ENCODE measurements at places on chromosomes 5 and 9. TPM values are rescaled to one million over a fixed set of nuclear protein-coding genes. Genes with fewer than 3 reads are reported as not detected.

GRCh38 chr5:91373600-91373999, 9.5 kb downstream of the ARRDC3 start:
- DNase-seq = no peak

The PIP5K1B gene
- 47.0 TPM for total RNA-seq

- DNase-seq = peak; percentile 64
Measured at GRCh38 chr5:139141446-139142204, 56.5 kb downstream of the SIL1 start.

DNA sequence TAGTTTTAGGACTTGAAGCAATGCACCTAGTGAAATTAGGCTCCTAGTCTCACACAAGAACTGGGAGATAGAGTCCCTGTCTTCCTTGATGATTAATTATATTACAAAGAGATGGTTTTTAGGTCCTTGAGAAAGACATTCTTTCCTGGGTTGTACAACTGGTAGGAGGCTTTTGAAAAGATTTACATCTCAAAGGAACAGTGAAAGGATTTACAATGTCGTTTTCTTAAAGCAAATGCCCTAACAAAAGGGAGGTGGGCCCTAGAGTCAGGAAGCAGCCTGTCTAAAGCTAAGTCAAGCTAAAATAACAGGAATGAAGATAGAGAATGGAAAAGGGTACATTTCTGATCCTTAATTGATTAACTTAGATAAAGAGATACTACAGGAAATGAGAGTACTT, 102.2 kb upstream of the IL7R start:
- DNase-seq = no peak

DNA sequence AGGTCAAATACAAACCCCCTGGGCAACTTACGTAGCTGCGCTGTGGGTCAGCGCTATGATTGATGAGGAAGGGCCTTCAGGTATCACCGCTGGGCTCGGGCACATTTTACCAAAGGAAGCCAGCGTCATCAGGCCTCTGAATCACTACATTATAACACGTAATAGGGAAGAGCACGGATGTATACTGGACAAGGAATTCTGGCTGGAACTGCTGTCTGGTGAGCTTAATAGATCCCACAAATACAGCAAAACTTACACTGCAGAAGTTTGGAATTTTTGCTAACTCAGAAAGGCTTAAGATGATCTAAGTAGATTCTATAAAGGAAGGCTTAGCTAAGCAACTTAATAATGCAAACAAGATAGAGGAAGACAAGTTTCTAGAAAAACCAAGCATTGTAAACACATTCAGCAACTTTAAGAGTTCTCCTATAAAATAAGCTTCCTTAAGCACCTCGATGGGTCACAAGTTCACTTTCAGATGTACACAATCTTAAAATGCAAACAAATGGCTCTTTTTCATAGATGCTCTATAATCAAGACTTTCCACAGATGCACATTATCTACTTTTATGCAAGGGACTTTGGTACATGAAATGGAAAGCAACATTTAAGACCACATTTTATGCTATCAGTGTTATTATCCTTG, 360.1 kb upstream of the PANK3 start:
- DNase-seq = no peak

The MAP1B gene
- 163 TPM for total RNA-seq

DNA sequence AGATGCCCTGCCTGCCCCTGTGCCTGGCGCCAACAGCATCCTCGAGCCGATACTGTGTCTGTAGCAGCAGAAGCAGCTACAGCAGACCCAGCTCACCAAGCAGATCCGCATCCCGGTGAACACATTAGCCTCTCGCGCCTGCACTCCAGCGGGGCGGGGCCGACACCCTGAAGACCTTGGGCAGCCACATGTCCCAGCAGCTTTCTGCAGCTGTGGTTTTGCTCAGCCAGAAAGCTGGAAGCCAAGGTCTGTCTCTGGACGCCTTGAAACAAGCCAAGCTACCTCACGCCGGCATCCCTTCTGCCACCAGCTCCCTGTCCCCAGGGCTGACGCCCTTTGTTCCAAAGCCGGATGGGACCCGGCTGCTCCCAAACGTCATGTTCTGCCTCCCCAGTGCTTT, 59.6 kb downstream of the ACTBL2 start:
- DNase-seq = peak; percentile 41

GRCh38 chr5:175800656-175801081, 70.7 kb upstream of the CPLX2 start:
- DNase-seq = no peak

The GDA gene
- total RNA-seq = 0.50 TPM

The MYMK gene
- not detected for total RNA-seq

The PCDHGB4 gene
- 4.5 TPM for total RNA-seq

DNA sequence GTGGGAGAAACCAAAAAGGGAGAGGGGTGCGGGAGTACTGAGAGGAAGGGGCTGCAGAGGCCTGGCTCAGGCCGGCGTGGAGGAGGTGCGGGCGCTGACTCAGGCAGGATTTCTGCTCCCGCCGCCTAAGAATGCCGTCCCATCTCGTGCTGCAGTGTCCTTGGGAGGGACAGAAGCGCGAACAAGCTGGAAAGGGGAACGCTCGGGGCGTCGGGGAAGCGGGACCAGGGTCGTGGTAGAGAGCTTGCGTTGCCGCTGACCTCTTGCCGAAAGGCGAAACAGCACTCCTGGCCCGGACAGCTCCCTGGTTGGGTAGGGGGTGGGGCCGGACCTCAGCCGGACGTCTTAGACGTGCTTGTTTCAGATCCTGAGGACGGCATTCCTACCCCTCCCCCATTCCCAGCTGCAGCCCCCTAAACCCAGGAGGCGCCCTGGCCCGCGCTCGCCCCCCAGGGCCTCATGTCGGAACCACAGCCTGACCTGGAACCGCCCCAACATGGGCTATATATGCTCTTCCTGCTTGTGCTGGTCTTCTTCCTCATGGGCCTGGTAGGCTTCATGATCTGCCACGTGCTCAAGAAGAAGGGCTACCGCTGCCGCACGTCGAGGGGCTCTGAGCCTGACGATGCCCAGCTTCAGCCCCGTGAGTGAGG, 1.1 kb downstream of the RELL2 start:
- peak; percentile 75 for DNase-seq

The SLC34A1 gene
- total RNA-seq = not detected

The ANXA2R gene
- 1.6 TPM for total RNA-seq

- no peak for DNase-seq
Measured at GRCh38 chr9:18606846-18607245, 132.9 kb downstream of the ADAMTSL1 start.

DNA sequence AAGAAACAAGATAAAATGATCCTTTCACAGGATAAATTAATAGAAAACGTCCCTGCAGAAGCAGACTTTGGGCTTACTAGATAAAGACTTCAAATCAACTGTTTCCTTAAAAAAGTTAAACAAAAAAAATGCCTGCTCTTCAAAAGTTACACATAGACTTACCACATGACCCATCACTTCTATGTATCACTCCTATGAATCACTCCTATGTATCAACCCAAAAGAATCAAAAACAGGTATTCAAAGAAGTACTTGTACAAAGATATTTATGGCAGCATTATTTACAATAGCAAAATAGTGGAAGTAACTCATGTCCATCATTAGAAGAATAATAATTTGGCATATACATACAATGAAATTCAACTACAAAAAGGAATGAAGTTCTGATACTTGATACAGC, 56.3 kb upstream of the PRDM9 start:
- no peak for DNase-seq

The SLC45A2 gene
- 0.15 TPM for total RNA-seq

DNA sequence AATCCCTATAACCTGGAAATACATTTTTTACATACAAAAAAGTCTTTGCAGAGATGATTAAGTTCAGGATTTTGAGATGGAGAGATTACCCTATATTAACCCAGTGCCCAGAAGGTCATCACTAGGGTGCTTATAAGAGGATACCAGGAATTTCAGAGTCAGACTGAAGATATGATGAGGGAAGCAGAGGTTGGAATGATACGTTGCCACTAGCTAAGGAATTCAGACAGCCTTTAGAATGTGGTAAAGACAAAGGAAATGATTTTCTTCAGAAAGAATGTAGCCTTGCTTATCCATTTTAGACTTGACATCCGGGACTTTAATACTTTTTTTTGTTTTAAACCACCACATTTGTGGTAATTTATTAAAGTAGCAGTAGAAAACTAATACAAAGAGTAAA, 2176.8 kb upstream of the C9orf72 start:
- DNase-seq = no peak

DNA sequence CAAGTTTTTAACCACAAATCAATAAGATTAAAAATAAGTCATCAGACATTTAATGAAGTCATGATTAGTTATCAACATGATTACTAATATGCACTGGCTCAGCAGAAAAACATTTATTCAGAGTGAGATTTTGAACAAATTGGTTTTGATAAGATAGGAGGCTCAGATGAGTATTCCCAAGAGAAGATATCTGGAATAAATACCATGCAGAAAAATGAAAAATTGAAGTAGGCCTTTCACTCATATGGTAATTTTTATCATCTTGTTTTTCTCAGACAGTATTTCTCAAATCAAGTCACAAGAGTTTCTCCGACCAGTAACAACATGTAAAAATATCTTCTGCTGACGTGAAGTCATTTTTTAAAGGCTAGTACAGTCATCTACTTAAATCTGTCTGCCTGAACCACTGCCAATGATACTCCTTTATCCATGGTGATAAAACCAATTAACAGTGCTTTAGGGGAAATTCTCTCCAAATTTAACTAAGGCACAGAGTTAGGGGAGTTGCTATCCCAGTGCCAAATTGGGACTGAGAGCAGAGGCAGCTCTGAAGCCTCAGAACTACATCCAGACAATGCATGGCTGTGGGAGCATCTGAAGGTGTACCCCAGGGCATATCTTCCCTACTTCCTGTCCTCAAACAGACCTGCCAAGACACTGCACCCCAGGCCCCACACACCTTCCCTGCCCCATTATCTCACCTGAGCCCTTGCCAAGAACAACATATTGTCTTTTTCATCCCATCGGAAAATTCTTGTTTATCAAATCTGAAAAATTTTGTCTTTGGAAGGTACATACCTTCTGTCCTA, 105.5 kb upstream of the TSLP start:
- DNase-seq = no peak

GRCh38 chr5:5521478-5521877, 99.0 kb downstream of the ICE1 start:
- no peak for DNase-seq

The PHF24 gene
- 0.32 TPM for total RNA-seq

The RNF208 gene
- 15.6 TPM for total RNA-seq

The ELOVL7 gene
- 1.4 TPM for total RNA-seq

The PCAT7 gene
- not detected for total RNA-seq

DNA sequence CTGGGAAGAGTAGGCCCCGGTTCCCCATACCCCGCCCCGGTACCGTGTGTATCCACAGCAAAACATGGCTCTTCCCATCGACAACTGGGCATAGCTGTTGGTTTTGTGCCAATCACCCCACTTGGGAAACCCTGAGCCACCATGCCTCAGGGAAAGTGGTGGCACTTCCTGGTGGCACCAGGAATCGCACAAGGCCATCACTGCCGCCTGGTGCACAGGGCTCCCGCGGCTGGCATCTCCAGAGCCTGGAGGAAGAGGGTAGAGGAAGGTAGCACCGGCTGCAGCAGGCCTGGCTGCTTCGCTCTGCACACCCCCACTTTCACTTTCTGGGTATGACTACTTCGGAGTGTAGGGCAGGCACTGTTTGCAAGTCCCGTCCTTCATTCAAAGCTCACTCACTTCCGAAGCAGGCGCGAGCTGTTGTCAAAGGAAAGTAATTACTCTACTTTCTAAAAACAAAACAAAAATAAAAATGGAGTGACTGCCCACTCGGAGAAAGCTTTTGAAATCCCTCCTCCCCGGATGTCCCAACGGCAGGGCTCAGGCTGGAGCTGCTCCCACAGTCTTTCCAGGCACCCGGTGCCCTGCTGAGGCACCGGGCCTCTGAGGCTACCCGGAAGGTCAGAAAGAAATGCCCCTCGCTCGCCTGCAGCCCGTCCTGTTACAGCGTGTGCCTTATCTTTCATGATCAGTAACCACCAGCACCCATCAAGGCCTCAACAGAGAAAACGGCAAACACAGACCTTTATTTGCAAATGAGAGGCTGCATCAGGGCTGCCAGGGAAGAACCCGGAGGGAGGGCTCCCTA, 2.0 kb downstream of the BRD3 start:
- DNase-seq = no peak

DNA sequence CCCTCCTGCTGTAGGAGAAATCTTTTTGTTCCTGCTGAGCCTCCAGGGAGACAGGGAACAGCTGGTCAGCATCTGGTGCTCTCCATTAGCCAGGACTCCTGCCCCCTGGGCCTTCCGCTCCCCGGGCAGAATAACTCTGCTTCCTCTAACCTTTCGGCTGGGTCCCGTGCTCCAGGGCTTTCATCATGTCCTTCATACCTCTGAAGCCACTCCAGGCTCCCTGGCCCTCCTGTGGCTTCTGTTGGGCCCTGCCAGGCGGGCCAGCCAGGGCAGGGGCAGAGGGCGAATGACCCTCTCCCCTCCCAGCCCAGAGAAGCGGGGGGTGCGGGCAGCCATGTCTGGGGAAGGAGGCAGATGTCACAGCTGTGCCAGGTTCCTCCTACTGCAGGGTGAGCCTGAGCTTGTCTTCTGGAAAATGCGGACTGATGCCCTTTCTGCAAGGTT, 81.7 kb upstream of the LMX1B start:
- DNase-seq = peak; percentile 60

- no peak for DNase-seq
Measured at GRCh38 chr5:150397782-150398721, 14.7 kb downstream of the CD74 start.

The SLC1A1 gene
- total RNA-seq = 3.4 TPM

DNA sequence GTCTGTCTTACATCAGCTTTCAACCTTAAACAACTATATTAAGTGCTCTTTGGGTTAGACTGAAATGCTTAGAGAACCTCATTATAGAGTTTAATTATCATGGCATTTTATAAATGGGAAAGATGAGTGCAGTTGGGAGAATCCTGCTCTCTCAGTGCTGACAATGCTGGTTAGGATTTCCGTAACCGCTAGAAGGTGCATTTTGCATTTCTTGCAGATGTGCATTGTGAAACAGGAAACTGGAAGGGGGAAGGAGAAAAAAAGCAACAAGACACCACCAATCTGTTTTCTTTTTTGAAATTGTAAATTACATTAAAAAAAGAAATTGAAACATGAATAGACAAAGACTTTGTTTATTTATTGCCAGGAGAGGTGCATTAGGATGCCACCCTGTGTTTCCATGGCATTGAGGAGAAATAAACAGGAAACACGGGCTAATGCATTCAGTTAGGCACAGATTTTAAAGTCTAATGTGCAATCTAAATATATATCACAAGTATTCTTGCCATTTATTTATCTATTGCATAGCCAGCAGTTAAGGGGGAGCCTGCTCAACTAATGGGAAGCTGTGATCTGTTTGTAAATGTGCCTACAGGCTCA, 478.9 kb downstream of the PSAT1 start:
- no peak for DNase-seq

DNA sequence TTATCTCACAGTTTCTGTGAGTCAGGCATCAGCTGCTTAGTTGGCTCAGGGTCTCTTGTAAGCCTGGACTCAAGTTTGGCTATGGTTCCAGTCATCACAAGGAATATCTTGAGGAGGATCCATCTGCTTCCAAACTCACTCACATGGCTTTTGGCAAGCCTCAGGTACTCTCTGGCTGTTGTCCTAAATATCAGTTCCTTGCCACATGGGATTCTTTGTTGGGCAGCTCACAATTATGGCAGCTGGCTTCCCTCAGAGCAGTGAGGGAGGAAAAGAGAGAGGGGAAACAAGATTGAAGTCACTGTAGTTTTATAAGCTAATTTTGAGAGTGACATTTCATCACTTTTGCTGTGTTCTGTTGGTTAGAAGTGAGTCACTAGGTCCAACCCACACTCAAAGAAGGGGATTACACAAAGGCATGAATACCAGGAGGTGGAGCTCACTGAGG, 144.5 kb downstream of the GCNT1 start:
- peak; percentile 25 for DNase-seq

Data from left cardiac atrium (tissue), 4 donors.